ENCODE measurements at places on chromosomes 7 and 10.
A peak's percentile ranks its signal among the peaks of the same experiment; 100 is the strongest.

GRCh38 chr10:101578192-101578591, 9.9 kb downstream of the POLL start:
- DNase-seq: no peak

GRCh38 chr10:126904818-126905701, at the start of gene DOCK1:
TSS of gene DOCK1 (plus strand) at chr10:126905428. CDS start at chr10:126905518, 90 bp downstream.
- peak; percentile 58 for DNase-seq

GRCh38 chr7:54186336-54186735, 355.8 kb upstream of the VSTM2A start:
- DNase-seq: no peak

- DNase-seq: no peak
These were observed 99.3 kb downstream of the COL13A1 start for GRCh38 chr10:69901022-69901421.

GRCh38 chr7:142711746-142712616, 37.3 kb upstream of the PRSS1 start:
- DNase-seq: no peak

DNA sequence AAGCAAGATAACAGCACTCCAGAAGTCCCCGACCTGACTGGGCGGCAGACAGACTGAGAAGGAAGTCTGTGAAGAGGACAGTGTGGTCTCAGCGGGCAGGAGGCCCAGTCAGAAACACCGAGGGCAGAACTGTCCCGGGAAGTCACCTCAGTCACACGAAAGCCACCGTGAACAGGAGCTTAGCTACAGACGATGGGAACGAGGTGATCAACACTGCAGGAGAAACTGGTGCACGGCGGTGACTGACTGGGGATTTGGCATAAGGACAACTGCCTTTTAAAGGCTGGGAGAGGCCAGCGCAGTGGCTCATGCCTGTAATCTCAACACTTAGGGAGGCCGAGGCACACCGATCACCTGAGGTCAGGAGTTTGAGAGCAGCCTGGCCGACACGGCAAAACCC, 217.8 kb downstream of the PTPRN2 start:
- DNase-seq: no peak

Data from left renal pelvis (tissue), 4 donors.